T-helper 2 cell treated with Interferon-gamma antibody and Interleukin-4, amounts not matched to agents 5 μg/mL and 100 μg/mL, for 36 hours (primary cell): ENCODE measurements at places on chromosomes 16 and 17.

DNA sequence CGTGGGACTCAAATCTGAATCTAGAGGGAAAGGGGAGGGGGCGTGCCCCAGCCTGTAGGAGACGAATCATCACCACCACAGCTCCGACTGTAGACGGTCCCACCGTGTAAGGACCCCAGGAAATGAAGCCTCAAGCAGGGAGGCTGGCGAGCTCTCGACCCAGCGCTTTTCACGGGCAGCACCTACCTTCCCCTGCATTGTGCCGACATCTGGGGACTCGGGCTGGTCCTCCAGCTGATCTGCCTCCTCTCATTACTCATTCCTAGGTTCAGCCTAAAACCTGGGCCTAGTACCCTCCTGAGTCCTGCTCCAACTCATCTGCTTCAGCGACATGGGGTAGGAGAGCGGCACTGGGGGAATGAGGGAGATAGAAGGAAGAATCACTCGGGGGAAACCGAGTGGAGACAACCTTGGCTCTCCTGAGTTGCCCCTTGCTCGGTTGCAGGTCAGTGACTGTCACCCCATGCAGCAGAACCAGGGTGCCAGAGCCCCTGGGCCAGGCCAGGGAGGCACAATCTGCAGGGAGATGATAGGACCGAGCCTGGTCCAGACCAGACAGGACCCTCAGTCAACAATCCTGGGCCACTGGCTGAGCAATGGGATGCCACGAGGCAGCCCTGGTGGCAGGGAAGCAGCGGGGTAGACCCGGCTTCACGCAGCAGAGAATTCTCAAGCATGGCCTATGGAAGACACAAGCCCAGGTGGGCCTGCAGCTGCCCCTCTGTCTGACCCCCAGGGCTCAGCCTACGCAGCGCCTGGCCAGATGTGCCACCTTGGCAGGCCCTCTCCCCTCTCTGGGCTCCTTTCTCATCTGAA lies 833 bp upstream of the BCAR1 start:
- H3K36me3 ChIP-seq: no peaks in the 10 kb centered on the region
- no peak overlapping the region for H3K4me3 ChIP-seq
- no peak overlapping the region for H3K27ac ChIP-seq
- peaks cover 55% of the 10 kb centered on the region for H3K27me3 ChIP-seq
- no peak for DNase-seq

DNA sequence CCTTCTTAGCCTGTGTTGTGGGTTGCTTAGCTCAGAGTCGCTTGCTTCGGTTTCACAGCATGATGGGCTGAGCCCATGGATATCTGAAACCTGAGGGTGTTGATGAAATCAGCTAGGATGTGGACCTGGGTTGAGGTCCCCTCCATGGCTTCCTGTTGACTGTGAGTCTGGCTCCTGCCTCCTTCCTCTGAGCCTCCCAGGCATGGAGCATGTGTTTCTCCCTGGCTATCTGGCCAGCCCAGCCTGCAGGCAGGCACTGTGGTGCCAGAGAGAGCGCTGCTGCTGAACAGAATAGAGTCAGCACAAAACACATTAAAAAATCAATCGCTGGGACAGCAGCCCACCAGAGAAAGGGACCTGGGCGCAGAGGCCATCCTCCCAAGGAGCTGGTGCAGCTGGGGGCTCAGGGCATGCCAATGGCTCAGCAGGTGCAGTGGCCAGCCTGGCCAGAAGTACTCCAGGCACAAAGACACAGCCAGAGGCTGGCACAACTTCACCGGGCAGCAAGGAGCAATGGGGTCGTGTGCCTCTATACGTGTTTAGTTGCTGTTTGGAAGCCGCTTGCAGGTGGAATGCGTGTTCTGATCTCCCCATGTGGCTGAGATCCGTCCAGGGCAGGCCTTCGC lies 28.3 kb upstream of the GPRC5C start:
- H3K27me3 ChIP-seq: peaks cover 2% of the 10 kb centered on the region
- no peak overlapping the region for H3K4me3 ChIP-seq
- H3K36me3 ChIP-seq: no peaks in the 10 kb centered on the region
- no peak overlapping the region for H3K27ac ChIP-seq

- H3K36me3 ChIP-seq: no peaks in the 10 kb centered on the region
- no peak for DNase-seq
- H3K27me3 ChIP-seq: no peaks in the 10 kb centered on the region
- H3K4me3 ChIP-seq: no peak overlapping the region
- H3K27ac ChIP-seq: no peak overlapping the region
These were observed 64.7 kb downstream of the ZFHX3 start for GRCh38 chr16:72983241-72983640.

DNA sequence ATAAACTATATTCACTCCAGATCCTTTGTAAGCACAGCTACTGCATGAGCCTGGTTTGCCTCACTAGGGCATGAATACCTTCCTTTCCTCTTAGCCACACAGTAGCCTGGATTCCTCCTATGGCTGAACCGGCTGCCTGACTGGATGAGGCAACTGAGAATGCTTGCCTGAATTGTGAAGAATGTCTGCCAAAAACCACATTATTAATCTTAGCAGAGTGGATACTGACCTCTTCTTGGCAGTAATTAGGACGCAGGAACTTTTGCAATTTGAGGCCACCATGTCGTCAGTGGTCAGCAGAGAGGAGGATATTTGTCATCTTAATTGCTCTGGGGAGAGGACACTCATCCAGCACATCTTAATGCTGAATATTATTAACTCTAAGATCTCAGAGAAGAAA lies 651.8 kb upstream of the GOT2 start:
- no peaks in the 10 kb centered on the region for H3K4me1 ChIP-seq
- no peaks in the 10 kb centered on the region for H3K27me3 ChIP-seq
- DNase-seq: no peak
- no peaks in the 10 kb centered on the region for H3K36me3 ChIP-seq
- H3K27ac ChIP-seq: no peak overlapping the region
- H3K4me3 ChIP-seq: no peak overlapping the region

DNA sequence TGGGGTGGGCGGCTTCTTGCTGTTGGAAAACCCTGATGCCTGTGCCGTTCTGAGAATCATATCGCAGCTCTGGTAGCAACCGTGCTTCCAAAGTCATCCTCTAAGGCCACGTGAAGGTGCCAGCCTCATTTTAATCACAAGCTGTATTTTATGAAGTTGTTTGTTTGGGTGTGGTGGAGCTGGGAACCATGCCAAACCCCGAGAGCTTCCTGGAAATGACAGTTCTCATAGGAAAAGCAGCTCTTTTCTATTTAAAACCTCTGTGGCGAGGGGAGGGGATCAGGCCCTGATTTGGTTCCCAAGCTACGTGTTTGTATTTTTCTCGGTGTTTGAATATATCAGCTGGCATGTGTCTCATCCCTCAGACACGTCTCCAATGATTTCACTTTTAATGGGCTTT lies 21.7 kb downstream of the KNOP1 start:
- H3K4me3 ChIP-seq: peak overlapping the region; percentile 17
- DNase-seq: no peak
- no peak overlapping the region for H3K27ac ChIP-seq
- peaks cover 29% of the 10 kb centered on the region for H3K36me3 ChIP-seq
- H3K27me3 ChIP-seq: no peaks in the 10 kb centered on the region

- DNase-seq: no peak
- H3K36me3 ChIP-seq: no peaks in the 10 kb centered on the region
- H3K27ac ChIP-seq: no peak overlapping the region
- no peaks in the 10 kb centered on the region for H3K4me1 ChIP-seq
- H3K27me3 ChIP-seq: no peaks in the 10 kb centered on the region
These were observed 46.1 kb upstream of the NKD1 start for GRCh38 chr16:50501986-50502615.

DNA sequence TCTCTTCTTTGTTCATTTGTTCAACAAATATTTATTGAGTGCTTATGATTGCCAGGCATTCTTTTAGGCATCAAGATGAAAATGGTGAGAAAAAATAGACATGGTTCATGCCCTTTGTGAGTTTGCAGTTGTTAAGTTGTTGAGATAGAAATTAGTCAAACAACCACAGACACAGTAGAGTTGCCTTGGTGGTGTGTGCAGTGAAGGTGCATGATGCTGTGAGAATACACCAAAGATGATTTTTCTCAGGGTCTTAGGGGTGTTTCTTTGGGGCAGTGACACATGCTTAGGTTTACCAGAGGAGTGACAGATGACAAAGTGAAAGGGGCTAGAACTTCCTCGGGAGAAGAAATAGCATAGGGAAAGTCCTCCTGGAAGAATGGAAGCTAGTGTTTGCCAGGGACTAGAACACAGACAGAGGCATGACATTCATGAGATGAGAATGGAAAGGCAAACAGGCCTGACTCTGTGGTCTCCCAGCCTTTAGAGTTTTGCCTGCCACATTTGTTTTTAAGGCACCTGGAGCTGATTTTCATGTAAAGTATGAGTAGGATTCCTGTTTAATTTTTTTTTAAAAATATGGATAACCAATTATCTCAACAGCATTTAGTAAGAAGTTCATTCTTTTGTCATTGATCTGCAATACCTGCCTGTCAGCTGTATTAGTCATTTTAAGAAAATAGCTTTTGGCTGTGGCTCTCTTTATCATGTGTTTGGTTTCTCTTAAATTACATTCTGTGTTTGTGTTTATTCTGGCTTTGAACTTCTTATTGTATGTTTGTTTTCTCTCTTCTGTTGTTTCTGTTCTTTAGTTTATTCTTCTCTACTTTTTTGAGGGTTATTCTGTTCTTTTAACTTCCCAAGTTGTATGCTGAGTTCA lies 36.6 kb downstream of the CYLD start:
- peak overlapping the region; percentile 20 for H3K4me3 ChIP-seq
- peaks cover 60% of the 10 kb centered on the region for H3K4me1 ChIP-seq
- no peak for DNase-seq
- H3K27ac ChIP-seq: peak overlapping the region; percentile 71

DNA sequence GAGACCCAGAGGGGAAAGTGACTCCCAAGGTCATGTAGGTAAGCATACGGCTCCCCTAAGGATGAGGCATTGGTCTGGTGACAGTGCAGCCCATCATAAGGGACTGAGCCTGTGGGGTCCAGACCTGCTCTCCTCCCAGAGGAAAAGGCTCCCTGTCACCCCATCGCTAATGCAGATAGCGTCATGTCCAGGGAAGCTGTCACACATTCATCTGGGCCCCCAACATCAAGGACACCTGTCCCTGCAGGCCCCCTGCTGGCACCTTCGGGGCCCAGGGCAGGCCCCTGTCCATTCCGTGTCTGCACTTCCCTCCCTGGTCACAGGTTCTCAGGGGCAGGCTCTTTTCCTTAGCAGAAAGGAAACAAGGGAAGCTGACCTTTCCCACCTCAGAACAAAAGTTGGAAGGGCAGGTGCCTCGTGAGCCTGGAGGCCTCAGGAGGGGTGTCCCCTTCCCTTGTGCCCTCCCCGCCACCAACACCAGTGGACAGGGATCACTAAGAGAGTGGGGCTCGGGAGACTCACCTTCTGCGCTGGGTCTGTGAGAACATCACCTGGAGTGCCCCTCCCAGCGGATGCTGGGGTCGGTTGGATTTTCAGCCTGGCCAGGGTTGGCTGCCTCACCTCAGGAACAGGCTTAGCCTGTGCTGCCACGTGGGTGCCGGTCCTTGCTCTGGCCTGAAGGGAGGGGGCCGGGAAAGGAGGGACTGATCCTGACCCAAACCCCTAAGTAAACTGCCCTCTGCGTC lies 17.3 kb upstream of the LASP1NB start:
- H3K4me1 ChIP-seq: peaks cover 8% of the 10 kb centered on the region
- H3K27ac ChIP-seq: no peak overlapping the region
- H3K4me3 ChIP-seq: no peak overlapping the region
- DNase-seq: no peak
- no peaks in the 10 kb centered on the region for H3K27me3 ChIP-seq

- no peak for DNase-seq
- no peaks in the 10 kb centered on the region for H3K27me3 ChIP-seq
- peaks cover 40% of the 10 kb centered on the region for H3K36me3 ChIP-seq
- H3K27ac ChIP-seq: no peak overlapping the region
- H3K4me3 ChIP-seq: no peak overlapping the region
- H3K4me1 ChIP-seq: peaks cover 2% of the 10 kb centered on the region
These were observed 30.6 kb upstream of the FAAP100 start for GRCh38 chr17:81582749-81583148.
